ENCODE measurements at places on chromosomes 1 and 21. TPM values are rescaled to one million over a fixed set of nuclear protein-coding genes. Genes with fewer than 3 reads are reported as not detected.

- no peak overlapping the region for H3K4me3 ChIP-seq
- no peaks in the 10 kb centered on the region for H3K27me3 ChIP-seq
- no peaks in the 10 kb centered on the region for H3K36me3 ChIP-seq
- H3K27ac ChIP-seq = no peak overlapping the region
- H3K4me1 ChIP-seq = no peaks in the 10 kb centered on the region
Observed at GRCh38 chr1:168801032-168801745, 72.2 kb upstream of the DPT start.

The SPOCD1 gene
- total RNA-seq = 40.3 TPM

The TFF2 gene
- not detected for total RNA-seq

The KCNJ9 gene
- total RNA-seq = not detected

The FTCD gene
- not detected for total RNA-seq
